ENCODE measurements at places on chromosomes 2 and 18. TPM values are rescaled to one million over a fixed set of nuclear protein-coding genes. Genes with fewer than 3 reads are reported as not detected.

- DNase-seq = no peak
These were observed 14.5 kb upstream of the ZBTB14 start for GRCh38 chr18:5309888-5310470.

- no peak for DNase-seq
These were observed 64.2 kb downstream of the SCG2 start for GRCh38 chr2:223537651-223538601.

DNA sequence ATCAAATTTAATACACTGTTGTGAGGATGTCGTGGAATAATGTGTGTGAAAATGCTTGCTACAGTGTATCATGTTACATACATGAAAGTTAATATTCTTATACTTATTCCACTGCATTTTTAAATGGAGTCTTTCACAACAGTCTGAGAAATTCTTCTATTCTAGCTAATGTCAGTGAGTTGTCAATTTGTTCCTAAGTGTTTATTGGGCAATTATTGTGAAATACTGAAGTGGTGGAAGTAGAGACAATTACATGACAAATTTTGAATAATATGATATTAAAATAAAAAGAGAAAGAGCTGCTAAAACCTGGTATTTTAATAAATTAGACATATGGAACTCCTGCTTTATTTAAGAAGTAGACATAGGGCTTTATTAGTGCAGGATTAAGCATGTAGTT is 176.1 kb downstream of the PTPRM start:
- no peak for DNase-seq

GRCh38 chr2:168090366-168091135 is 156.8 kb downstream of the STK39 start:
- no peak for DNase-seq

- DNase-seq = no peak
These were observed 949.3 kb downstream of the BCL11A start for GRCh38 chr2:59604123-59604522.

Gene IHH
- 0.41 TPM for total RNA-seq

Gene ABCG5
- total RNA-seq = not detected

Gene ATP6V1B1
- not detected for total RNA-seq
